ENCODE measurements at places on chromosomes 3 and 15. TPM values are rescaled to one million over a fixed set of nuclear protein-coding genes. Genes with fewer than 3 reads are reported as not detected.

GRCh38 chr15:68558318-68559305 is 20.2 kb upstream of the CORO2B start:
- no peak for DNase-seq

CHRNB4 gene
- 0.53 TPM for total RNA-seq

- DNase-seq: no peak
These were observed 445.1 kb downstream of the MECOM start for GRCh38 chr3:169218314-169218983.

DNA sequence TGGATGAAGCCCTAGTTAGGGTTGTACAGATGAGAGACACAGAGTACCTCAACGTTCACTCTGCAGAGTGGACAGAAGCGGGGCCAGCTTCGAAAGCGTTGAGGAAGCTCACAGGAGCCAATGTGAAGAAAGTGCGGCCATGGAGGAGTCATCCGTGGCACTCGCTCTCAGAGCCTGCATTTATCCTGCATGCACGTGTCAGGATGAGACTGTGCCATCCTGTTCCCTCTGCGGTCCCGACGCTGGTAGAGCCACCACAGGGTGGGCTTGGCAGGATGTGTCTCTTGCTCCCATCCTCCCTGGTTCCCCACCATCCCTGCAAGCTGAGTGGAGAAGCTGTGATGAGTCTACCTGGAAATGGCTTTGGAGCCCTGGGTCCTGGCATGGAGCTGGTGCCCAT is 39.3 kb downstream of the KLHL25 start:
- no peak for DNase-seq

- no peak for DNase-seq
These were observed 281.3 kb upstream of the LMCD1 start for GRCh38 chr3:8220291-8220690.

TRPC1 gene
- total RNA-seq: 86.2 TPM

GRCh38 chr3:43077707-43078106 is 28.2 kb downstream of the POMGNT2 start:
- DNase-seq: no peak

DNA sequence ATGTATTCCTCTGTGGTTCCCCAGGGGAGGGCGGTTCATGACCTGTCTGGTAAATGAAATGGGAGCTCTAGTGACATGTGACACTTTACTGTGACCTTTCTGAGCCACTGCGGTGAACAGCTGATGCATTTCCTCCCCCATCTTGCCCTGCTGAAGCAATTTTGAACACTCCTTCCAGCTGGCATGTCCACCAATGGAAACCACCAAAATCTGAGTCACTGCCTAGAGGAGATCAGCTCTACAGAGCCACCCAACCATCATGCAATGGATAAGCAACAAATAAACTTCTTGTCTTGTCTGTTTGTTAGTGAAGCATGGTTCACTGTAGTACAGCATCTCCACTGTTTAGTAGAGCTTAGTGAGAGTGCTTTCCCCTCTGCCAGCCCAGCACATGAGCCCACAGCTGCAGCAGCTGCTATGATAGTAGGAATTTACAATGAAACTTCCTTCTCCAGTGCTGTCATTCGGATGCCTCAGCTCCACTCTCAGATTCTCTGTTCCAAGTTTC is 479.4 kb downstream of the NTRK3 start:
- no peak for DNase-seq

GRCh38 chr3:108103040-108103751 is 12.4 kb upstream of the CD47 start:
- DNase-seq: no peak

DNA sequence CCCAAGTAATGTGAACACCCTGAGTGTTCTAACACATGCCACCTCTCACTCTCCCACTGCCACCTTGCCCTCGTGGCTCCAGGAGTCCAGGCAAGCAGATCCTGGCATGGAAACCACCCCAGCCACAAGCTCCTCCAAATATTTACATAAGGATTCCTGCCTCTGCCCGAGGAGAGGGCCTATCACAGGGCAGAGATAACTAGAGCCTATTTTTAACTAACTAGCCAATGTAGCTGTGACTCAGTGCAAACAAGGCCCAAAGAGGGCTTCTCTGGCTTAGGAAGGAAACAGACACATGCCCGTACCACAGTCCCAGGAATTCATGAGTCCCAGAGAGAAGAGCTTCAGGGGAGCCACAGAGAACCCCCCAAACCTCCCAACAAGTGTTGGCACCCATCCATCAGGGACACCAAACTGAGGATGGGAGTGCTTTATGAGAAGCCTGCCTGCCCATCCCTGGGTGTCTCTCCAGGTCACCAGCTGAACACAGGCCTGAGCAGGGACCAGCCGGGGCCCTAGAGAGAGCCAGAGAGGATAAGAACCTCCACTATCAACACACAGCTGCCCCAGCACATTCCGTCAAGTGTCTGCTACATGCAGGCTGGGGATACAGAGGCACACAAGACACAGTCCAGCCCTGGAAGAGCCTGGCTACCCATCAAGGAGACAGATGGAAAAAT is 9.2 kb downstream of the FYCO1 start:
- DNase-seq: no peak

- DNase-seq: no peak
These were observed 46.0 kb upstream of the RASGRF1 start for GRCh38 chr15:79136434-79137046.

DNA sequence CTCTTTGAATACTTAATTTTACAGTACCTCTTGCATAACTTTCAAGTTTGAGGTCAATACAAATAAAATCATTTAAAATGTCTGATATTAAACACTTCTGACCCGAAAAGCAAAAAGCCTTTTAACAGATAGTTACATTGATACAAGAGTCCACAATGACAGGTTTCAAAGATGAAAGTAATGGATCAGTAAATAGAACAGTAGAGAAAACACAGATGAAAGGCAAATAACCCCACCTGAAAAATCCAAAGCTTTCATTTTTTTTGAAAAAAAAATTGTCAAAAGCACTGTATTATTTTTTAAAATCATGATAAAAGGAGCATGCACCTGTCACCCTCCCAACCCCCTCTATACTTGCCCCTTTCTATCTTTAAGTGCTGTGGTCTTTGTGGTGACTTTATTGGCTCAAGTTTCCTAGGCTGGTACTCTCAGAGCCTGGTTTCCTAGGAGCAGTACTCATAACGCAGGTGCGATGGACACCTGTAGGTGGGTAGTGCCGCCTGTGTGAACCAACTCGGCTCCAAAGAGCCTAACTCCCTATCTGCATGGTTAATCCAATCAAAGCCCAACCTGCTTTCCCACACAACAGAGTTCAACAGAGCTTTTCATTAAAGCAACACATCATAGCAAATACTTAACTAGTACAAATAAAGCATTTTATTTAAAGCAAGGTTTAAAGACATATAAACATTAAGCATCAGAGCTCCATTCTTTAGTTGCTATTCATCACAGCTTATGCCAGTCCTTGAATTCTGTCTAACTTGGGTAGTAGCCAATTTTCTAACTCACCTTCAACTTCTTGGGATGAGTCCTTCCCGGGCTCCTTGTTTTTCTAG is 32.2 kb downstream of the LIPC start:
- DNase-seq: no peak

DNA sequence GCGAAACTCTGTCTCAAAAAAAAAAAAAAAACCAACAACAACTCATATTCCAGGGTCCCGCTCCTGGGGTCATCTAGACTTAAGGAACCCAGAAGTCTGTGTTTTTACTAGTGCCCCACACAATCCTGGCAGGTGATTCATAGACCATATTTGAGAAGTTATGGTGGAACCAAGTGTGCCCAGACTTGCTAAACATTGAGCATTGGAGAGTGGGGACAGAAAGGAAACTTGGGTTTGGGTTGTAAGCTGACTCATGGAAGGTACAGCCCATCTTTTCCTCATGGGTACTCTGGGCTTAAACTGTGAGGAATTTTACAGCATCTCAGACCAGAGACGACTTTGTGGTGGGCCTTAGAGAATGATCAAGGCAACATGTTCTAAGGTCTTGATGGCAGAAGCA is 18.3 kb upstream of the IGF2BP2 start:
- no peak for DNase-seq

HPS3 gene
- 30.5 TPM for total RNA-seq

- DNase-seq: no peak
These were observed 180.8 kb downstream of the UNC13C start for GRCh38 chr15:54159012-54159411.

TNFAIP8L3 gene
- 9.7 TPM for total RNA-seq

SLC12A1 gene
- total RNA-seq: not detected

GRCh38 chr3:81995329-81995728 is 233.9 kb upstream of the GBE1 start:
- no peak for DNase-seq

GRCh38 chr15:38886315-38887163 is 321.9 kb upstream of the RASGRP1 start:
- no peak for DNase-seq

TNIK gene
- total RNA-seq: 26.6 TPM

DNA sequence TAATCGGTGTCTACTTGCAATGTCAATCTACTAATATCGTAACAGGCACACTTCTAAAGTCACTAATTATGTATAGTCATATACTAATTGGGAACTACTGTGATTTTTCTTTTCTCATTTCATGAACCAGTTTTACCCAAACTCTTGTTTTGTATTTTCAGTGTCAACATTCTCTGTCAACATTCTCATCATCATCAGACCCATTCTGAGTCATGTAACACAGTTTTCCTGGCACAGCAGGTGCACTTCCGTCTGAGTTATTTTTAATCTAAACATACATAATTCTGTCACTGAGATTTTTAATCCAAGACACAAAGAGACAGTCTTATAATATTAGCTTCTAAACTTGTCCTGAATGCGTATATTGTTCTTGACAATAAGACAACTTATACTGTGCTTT is 205.1 kb upstream of the EIF1B start:
- no peak for DNase-seq

DNA sequence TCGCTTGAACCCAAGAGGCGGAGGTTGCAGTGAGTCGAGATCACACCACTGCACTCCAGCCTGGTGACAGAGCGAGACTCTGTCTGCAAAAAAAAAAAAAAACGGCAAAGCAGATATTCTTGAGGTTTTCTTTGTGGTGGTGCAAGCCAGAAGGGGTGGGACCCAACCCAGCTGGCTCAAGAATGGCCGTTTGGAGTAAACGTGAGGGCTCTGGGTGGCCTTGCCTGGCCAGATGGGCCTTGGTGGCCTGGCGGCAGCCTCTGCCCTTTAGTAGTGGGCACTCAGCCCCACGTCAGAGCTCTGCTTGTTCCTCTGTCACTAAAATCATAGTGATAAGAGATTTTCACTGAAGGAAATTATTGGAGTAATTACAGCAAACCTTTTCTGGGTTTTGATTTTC is 50.5 kb downstream of the ATP1B3 start:
- no peak for DNase-seq

- no peak for DNase-seq
These were observed 175.0 kb upstream of the TLE3 start for GRCh38 chr15:70272565-70273355.

Measured in urinary bladder (tissue), 4 donors.